Central memory CD4-positive, alpha-beta T cell (primary cell): ENCODE measurements at places on chromosomes 5 and 9.

GRCh38 chr9:859251-859650 lies 17.8 kb downstream of the DMRT1 start:
- no peak for DNase-seq

DNA sequence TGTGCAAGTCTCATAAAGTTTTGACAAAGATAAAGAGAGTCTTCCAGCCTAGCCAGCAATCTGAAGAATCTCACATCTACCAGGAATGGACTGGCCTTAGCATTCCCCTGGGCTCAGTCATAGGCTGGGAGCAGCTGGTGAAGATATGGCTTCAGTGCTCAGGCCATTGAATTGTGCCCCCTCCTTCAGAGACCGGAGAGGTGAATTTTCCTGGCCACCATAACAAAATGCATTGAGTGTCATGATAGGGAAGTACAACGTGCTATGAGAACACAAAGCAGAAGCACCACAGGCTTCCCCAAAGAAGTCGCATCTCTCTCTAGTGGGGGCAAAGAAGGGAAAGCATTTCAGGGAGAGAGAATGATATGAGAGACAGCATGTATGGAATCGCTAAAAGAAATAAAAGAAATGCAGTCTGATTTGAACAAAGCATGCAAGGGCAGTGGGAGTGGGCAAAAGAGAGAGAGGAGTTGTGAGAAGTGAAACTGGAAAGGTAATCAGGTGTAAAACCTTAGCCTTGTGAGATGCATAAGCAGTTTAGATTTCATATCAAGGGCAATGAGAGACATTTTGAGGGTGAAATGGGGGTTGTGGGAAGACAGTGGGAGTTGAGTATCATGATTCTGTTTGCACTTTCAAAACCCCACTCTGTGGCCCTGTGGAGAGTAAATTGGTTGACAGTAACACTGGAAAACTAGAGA lies 57.1 kb upstream of the NMUR2 start:
- DNase-seq = no peak

DNA sequence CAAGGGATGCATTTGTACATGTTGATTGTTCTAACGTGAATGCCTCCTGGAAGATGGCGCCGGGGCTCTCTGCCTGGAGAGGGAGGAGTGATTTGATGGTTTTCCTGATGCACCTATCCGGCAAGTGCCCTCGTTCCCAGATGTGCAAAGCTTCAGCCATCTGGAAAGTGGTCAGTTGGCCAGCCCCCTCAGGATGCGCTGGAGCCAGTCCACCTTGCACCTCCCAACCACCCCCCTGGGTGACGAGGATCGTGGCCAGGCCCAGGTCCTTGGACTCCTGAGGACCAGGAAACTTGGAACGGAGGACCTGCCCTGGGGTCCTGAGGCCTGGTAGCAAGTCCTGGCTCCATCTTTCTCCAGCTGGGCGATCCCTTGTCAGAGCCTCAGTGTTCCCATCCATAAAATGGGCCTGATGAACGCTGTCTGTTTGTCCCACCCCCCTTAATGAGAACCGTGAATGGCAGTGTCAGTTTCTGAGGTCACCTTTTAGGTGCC lies 23.6 kb upstream of the RNU6ATAC start:
- DNase-seq = no peak

DNA sequence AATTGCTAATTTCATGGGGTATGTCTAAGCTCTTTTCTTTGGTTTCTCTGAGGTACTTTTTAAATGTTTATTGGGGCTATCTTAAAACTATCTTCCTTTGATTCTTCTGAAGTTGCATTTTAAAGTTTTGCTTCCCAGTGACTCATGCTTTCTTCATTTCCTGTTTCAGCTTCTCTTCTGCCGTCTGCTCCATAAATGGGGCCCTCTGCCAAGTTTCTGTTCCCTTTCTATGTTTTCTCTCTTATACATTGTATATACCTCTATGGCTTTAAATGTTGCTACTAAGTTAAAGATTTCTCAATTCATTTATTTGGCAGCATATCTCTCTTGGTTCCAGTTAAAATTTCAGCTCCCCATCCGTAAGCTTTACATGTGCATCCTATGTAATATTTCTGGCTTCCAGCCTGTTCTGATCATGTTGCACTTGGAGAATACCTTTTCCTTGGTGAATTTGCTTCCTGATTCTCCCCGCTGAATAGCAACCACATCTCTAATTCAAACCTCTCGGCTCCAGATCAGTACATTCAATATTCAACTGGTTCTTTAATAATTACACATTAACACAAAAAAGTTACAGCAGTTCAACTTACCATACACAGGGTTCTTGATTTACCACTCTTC lies 125.3 kb downstream of the ST8SIA4 start:
- DNase-seq = no peak

- no peak for DNase-seq
Observed at GRCh38 chr9:113669522-113670115, 206.1 kb downstream of the RGS3 start.
